ENCODE measurements at places on chromosomes 1 and 21.

- DNase-seq, result peak; percentile 13
Observed at GRCh38 chr1:205810448-205811157, 2.4 kb downstream of the SLC41A1 start.

GRCh38 chr1:70324683-70325082 is 29.8 kb downstream of the ANKRD13C start:
- peak; percentile 3 for DNase-seq

DNA sequence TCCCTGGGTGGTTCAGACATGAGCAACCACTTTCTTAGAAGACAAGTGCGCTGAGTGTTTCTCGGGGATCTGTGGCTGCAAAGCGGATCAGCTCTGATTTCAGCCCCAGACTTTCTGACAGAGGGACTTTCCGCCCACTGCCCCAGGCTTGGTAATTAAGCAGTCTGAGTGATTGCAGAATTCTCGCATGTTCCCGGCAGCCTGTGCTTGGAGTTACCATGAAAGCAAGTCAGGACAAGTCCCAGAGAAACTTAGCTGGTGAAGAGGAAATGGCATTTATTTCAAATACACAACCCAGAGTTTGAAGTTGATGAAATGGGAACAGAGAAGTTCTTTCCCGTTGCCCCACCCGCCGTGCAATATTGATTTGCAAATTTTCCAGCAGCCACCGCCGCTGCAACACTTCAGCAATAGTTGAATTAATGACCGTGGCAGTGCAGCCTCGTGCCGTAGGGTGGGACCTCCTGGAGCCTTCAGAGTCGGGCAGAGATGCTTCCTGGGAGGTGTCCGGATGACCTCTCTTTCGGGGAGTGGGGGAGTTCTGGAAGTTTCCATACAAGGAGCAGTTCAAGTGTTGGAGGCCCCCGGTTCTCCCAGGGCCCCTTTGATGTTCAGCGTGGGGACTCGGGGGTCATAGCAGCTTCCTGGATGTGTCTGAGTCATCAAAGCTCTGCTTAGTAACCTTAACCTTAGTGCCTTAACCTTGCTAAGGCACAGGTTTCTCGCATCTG is 134.7 kb downstream of the KAZN start:
- no peak for DNase-seq

- DNase-seq, result peak; percentile 59
Observed at GRCh38 chr1:51583532-51583931, 33.4 kb upstream of the OSBPL9 start.

- no peak for DNase-seq
Observed at GRCh38 chr1:43520100-43520778, 10.4 kb upstream of the PTPRF start.

GRCh38 chr1:102045752-102046151 is 49.0 kb upstream of the OLFM3 start:
- no peak for DNase-seq

GRCh38 chr1:76073481-76073880 is 1.1 kb upstream of the ST6GALNAC3 start:
- peak; percentile 93 for DNase-seq

DNA sequence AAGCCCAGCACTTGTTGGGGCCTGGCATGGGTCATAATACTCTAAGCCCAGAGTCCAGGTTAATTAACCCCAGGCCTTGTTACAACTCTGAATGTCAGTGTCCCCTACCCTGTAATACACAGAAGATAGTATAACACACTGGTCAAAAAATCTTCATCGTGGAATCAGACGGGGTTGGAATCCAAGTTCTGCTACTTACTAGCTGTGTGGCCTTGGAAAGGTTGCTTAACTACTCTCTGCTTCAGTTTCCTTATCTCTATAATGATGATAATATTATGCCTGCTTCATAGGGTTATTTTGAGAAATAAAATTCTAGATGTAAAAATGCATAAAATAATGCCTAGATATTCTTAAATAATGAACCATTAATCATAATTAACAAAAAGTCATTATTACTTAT is 77.8 kb upstream of the CTTNBP2NL start:
- DNase-seq, result no peak

- no peak for DNase-seq
Observed at GRCh38 chr1:171279234-171279633, 30.9 kb downstream of the FMO1 start.

DNA sequence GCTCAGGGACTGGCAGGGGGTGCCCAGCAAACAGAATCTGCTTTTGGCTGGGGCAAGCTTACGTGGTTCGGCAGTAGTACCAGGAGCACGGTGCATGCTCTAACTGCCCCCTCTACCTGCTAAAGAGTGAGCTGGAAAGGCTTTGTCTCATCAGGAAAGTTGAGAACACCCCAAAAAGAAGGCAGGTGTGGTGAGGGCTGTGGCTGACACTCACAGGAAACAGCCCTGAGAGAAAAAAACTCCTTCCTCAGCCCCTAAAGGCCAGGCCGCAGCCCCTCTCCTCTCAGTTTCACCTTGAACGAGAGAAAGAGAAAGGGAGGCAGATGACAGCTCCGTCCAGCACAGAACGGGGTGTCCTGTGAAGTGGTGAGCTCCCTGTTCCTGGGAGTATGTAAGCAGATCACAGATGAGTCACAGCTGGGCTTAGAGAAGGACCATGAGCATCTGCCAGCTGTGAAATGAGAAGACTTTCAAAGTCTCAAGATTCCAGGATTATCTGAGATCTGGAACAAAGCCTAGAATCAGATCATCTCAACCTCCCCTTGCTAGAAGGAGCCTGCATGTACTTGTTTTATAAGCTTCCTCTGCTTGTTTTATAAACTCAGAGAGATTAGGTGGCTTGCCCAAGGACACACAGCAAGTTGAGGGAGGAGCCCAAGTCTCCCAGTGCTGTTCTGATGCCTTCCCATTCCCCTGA is 13.4 kb downstream of the LAPTM5 start:
- peak; percentile 23 for DNase-seq

- DNase-seq, result peak; percentile 99
Observed at GRCh38 chr21:35217504-35218060, 168.5 kb upstream of the RUNX1 start.
